Activated CD8-positive, alpha-beta T cell treated with anti-CD3 and anti-CD28 coated beads, Interleukin-2, amount 10 ng/mL, durations not matched to agents 7 days and 5 days (primary cell): ENCODE measurements at places on chromosomes 3 and 15. TPM values are rescaled to one million over a fixed set of nuclear protein-coding genes. Genes with fewer than 3 reads are reported as not detected.
A peak's percentile ranks its signal among the peaks of the same experiment; 100 is the strongest.

DNA sequence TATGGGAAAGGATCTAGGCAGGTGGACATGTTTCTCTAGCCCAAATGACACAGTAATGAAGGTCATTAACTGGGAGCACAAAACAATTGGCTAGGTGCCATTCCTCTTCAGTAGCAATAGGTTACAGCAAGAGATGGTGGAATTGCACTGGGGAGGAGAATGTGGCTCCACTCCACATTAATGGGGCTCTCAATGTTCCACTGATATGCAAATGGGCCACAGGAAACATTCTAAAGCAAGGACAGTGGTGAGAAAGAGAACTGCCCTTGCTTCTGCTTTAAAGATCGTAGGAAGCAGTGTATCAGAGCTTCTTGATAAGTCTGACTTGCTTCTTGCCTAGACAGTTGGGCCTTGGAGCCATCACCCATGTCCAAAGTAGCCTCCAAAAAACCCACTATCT, 271.4 kb upstream of the PPP2R3A start:
- H3K4me3 ChIP-seq, result no peak overlapping the region
- no peaks in the 10 kb centered on the region for H3K36me3 ChIP-seq
- DNase-seq, result no peak

- H3K27me3 ChIP-seq, result no peaks in the 10 kb centered on the region
- H3K4me1 ChIP-seq, result peaks cover 92% of the 10 kb centered on the region
- H3K27ac ChIP-seq, result peak overlapping the region; percentile 91
- peak; percentile 37 for DNase-seq
- H3K4me3 ChIP-seq, result peak overlapping the region; percentile 55
Observed at GRCh38 chr3:51684971-51685751, 14.1 kb downstream of the TEX264 start.

GRCh38 chr3:35690271-35690670, 50.9 kb downstream of the ARPP21 start:
- no peak overlapping the region for H3K4me3 ChIP-seq
- no peak overlapping the region for H3K27ac ChIP-seq
- H3K27me3 ChIP-seq, result no peaks in the 10 kb centered on the region
- no peak for DNase-seq
- no peaks in the 10 kb centered on the region for H3K4me1 ChIP-seq

- no peak for DNase-seq
- no peaks in the 10 kb centered on the region for H3K36me3 ChIP-seq
- H3K4me1 ChIP-seq, result no peaks in the 10 kb centered on the region
- H3K27ac ChIP-seq, result no peak overlapping the region
Observed at GRCh38 chr3:64111872-64112271, 88.6 kb upstream of the PSMD6 start.

DNA sequence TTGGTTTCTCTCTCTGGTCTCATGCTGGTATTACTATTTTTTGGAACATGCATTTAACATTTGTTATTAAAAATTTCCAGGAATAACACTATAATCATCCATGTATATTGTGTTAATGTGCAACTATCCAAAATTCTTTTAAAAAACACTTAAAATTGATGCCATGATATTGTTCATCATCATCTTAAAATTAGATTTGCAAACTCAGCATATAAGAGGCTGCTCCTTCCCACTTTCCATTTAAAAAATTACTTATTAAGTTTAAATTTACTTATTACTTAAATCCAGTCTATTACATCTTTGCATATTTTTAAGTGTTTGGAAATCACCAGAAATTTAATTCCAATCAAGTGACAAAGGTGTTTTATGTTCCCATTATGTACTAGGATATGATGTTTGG, 5.8 kb upstream of the ABHD17C start:
- no peak for DNase-seq
- H3K4me1 ChIP-seq, result peaks cover under 1% of the 10 kb centered on the region
- peaks cover 39% of the 10 kb centered on the region for H3K27me3 ChIP-seq
- H3K36me3 ChIP-seq, result no peaks in the 10 kb centered on the region
- no peak overlapping the region for H3K4me3 ChIP-seq

- no peaks in the 10 kb centered on the region for H3K27me3 ChIP-seq
- H3K27ac ChIP-seq, result no peak overlapping the region
- H3K4me1 ChIP-seq, result no peaks in the 10 kb centered on the region
Observed at GRCh38 chr15:34869110-34869509, 73.8 kb upstream of the ACTC1 start.

DNA sequence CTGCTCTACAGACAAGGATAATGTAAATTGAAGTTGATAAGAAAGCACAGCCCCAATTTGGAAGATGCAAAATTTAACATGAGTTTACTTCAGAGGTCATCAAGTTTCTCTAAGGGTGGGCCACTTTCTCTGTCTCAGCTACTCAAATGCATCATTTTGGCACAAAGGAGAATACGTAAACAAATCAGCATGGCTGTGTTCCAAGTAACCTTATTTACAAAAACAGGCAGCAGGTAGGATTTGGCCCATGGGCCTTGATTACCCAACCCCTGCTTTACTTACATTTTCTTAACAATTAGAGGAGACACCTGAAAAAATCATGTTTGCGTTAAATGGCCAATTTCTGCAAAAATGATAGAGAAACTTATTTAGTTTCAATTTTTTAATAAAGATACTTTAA, 181.7 kb downstream of the GBE1 start:
- H3K4me1 ChIP-seq, result no peaks in the 10 kb centered on the region
- no peak overlapping the region for H3K4me3 ChIP-seq
- H3K27ac ChIP-seq, result no peak overlapping the region
- DNase-seq, result no peak

- DNase-seq, result no peak
- H3K27me3 ChIP-seq, result peaks cover 4% of the 10 kb centered on the region
- no peak overlapping the region for H3K27ac ChIP-seq
- H3K4me1 ChIP-seq, result peaks cover 5% of the 10 kb centered on the region
Observed at GRCh38 chr15:65342493-65342892, 35.3 kb downstream of the IGDCC3 start.

GRCh38 chr3:47578691-47579632, at the start of gene CSPG5:
CSPG5 (minus strand) TSS chr3:47578865; CDS start chr3:47578693, 172 bp downstream.
- H3K36me3 ChIP-seq, result no peaks in the 10 kb centered on the region
- H3K27ac ChIP-seq, result no peak within 1 kb of the TSS
- peak; percentile 26 for DNase-seq

DNA sequence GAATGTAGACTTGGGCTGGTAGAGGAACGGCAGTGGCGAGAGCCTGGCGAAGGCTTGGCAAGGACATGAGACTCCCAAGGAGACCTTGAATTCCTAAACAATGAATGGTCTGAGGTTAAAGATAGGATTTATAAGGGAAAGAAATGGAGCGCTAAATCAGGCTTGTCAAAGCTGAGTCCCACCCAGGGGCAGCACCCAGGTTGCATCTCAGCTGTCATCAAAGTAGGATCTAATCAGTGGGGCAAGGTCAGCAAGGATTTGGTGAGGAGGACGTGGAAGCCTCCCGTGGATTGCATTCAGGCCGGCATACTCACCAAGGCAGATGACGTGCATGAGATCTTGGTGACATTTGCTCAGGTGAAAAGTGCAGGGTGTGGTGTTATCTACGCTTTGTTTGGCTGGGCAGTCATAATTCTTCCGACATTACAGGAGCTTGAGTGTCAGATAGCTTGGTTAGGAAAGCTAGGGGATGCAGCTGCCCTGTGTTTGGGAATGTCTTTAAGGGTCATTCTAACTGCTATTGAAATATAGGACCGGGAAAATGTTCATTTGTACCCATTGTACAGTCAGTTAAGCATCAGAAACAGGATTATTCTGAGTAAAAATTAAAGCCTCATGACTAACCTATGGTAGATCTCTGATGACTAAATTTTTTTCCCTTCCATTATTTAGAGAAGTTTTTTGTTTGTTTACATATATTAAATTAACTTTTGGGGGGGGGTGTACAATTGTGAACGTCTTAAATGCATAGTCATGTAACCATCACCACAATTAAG, 99.4 kb upstream of the TSC22D2 start:
- H3K27me3 ChIP-seq, result peaks cover 28% of the 10 kb centered on the region
- no peaks in the 10 kb centered on the region for H3K4me1 ChIP-seq
- H3K27ac ChIP-seq, result no peak overlapping the region
- H3K4me3 ChIP-seq, result no peak overlapping the region
- no peak for DNase-seq

GRCh38 chr3:187802928-187803259, 57.6 kb upstream of the BCL6 start:
- peak overlapping the region; percentile 93 for H3K27ac ChIP-seq
- DNase-seq, result peak; percentile 84
- peaks cover 37% of the 10 kb centered on the region for H3K36me3 ChIP-seq
- peak overlapping the region; percentile 39 for H3K4me3 ChIP-seq
- H3K27me3 ChIP-seq, result no peaks in the 10 kb centered on the region
- H3K4me1 ChIP-seq, result peaks cover 83% of the 10 kb centered on the region

- no peak for DNase-seq
- no peaks in the 10 kb centered on the region for H3K36me3 ChIP-seq
- H3K4me3 ChIP-seq, result no peak overlapping the region
Observed at GRCh38 chr15:71422530-71423259, 307.4 kb downstream of the THSD4 start.

GRCh38 chr3:53806182-53807116, 39.8 kb downstream of the CHDH start:
- H3K4me1 ChIP-seq, result no peaks in the 10 kb centered on the region
- H3K4me3 ChIP-seq, result no peak overlapping the region
- H3K27me3 ChIP-seq, result no peaks in the 10 kb centered on the region

DNA sequence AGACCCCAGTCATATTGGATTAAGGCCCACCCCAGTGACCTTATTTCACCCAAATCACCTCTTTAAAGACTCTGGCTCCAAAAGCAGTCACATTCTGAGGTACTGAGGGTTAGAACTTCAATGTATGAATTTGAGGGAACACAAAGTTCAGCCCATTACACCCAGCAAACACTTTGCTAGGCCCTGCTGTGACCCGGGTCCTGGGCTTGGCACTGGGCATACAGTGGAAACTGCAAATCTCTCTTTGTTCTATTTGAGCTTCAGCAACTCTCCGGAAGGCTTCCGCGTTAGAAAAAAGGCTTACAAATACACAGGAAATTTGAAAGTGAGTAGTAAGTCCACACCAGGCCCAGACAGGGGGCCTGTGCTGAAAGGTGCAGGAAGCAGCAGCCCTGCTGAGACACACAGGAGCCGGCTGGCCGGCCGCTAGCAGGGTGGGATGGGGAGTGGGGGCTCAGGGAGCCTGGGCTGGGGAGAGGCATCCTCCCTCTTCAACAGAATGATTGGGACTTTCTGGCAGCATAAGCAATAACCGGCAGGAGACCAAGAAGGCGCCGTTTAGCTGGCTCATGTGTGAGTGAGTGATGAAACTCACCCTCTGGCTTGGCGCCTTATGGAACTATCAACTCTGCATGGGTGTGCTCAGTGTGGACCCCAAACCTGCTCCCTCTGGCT, 13.0 kb downstream of the LIPC start:
- no peak for DNase-seq
- H3K4me1 ChIP-seq, result peaks cover 39% of the 10 kb centered on the region
- no peak overlapping the region for H3K4me3 ChIP-seq
- peak overlapping the region; percentile 60 for H3K27ac ChIP-seq
- H3K36me3 ChIP-seq, result peaks cover 2% of the 10 kb centered on the region
- no peaks in the 10 kb centered on the region for H3K27me3 ChIP-seq

DNA sequence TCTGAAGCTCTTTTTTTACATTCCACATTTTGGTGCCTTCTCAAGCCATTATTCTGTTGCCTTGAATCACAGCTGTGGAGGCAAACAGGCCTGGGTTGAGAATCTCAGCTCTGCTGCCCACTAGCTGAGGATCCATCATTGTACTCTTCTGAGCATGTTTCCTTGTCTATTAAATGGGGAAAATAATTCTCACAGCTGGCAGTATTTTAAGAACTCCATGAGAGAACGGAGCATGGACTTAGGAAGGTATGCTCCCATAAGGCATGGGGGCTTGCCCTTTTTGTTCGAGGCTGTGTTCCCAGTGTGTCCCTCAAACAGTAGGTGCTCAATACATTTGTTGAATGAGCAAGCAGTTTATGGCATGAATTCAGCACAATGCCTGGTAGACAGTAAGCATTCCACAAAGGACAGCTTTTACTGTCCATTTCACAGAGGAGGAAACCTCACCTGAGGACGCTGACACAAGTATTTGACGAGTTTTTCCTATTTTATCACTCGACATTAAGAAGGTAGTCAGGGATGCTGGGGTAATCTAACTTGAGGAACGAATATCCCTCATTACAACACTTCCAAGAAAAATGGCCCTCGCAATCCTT, 2.1 kb upstream of the PTPRG start:
- H3K27ac ChIP-seq, result no peak overlapping the region
- peaks cover 21% of the 10 kb centered on the region for H3K4me1 ChIP-seq
- H3K36me3 ChIP-seq, result no peaks in the 10 kb centered on the region
- H3K4me3 ChIP-seq, result no peak overlapping the region

DNA sequence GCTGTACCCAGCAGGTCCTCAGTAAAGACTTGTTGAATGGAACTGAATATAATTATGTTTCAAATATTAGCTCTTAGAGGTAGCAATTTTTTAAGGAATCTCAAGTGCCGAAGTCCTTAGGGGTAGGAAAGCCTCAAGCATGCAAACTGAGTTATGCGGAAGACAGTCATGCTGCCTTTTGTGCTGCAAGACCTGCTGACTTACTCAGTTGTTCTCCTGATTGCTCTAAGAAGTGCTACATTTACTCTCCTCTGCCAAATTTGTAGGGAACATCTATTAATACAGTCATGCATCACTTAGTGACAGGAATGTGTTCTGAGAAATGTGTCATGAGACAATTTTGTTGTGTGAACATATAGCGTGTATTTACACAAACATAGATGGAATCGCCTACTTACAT, 325.6 kb upstream of the AZI2 start:
- no peaks in the 10 kb centered on the region for H3K36me3 ChIP-seq
- H3K27me3 ChIP-seq, result no peaks in the 10 kb centered on the region
- no peak overlapping the region for H3K4me3 ChIP-seq
- DNase-seq, result no peak

DNA sequence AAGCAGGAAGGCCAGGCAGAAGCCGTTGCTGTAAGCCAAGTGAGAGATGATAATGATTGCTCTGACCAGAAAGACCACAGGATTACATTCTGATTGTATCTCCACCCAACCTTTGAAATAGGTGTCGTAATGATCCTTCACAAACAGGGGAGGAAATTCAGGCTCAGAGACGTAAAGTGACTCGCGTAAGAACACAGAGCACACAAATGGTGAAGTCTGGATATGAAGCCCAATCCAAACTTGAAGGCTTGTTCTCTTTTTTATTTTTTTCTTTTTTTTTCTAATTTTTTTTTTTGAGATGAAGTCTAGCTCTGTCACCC, 25.3 kb upstream of the PIAS1 start:
- H3K4me3 ChIP-seq, result no peak overlapping the region
- H3K27me3 ChIP-seq, result peaks cover 22% of the 10 kb centered on the region
- H3K4me1 ChIP-seq, result no peaks in the 10 kb centered on the region
- no peak for DNase-seq
- H3K27ac ChIP-seq, result no peak overlapping the region

GRCh38 chr3:188750617-188751016, 421.2 kb upstream of the TPRG1 start:
- H3K27me3 ChIP-seq, result no peaks in the 10 kb centered on the region
- H3K4me1 ChIP-seq, result peaks cover 3% of the 10 kb centered on the region
- no peak for DNase-seq
- no peak overlapping the region for H3K27ac ChIP-seq
- H3K4me3 ChIP-seq, result no peak overlapping the region

AGTR1 gene
- total RNA-seq, result not detected

CLDN16 gene
- total RNA-seq, result not detected

ALDH1A3 gene
- not detected for total RNA-seq

PLCB2 gene
- 133 TPM for total RNA-seq

BCHE gene
- total RNA-seq, result not detected

ROPN1B gene
- not detected for total RNA-seq
